Brain microvascular endothelial cell (primary cell): ENCODE measurements at places on chromosomes 3 and 15.
A peak's percentile ranks its signal among the peaks of the same experiment; 100 is the strongest.

DNA sequence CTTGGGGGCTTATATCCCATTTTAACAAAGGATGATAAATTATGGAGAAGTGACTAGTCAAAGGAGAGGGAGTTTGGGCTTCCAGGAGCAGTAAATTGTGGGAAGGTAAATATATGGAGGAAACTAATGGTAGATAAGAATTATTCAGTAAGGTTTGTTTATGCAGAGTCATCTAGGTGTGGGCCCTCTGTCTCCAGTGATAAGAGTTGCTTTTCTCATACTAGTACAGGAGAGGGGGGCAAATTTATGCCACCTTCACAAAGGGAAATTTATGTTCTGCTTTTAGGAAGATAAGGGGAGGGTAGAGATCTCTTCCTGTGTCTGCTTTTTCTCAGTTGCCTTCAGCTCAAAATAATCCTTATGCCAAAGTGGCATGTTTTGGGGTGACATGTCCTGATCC lies 383.7 kb upstream of the PPP2R3A start:
- DNase-seq = no peak

DNA sequence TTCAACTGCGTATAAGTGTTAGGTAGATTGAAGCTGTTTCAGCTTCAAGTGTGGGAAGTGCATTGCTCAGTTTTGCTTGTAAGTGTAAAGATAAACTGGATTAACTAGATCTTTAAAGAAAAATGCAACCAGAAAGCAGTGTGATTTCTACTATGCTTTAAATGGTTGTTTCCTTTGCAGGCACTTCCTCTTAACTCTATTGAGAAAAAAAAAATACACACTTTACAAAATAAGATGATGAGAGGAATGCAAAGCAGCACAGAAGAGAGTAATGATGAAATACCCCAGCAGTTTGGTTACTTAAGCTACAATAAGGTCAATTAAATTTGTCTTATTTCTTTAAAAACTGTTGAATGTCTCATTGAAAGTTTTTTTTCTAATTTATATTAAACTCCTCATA lies 40.8 kb downstream of the DPH6 start:
- DNase-seq = no peak

DNA sequence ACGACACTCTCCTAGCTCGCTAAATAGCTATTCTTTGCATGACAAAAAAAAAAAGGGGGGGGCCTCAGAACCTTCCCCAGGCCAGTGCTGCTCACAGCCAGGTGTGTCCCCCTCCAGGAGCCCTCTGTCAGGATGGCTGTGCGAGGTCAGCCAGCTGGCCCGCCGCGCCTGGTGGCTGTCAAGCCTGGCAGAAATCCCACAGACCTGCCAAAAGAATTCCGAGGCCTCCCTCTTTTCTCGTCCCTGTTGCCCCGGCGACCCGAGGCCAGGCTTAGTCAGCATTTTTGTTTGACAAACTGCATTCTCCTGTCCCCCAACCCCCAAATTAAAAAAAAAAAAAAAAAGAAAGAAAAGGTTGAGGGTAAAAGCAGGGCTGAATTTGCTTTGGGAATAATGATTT lies 61.9 kb downstream of the TM4SF4 start:
- DNase-seq = peak; percentile 37

GRCh38 chr3:181558870-181559269 lies 152.9 kb upstream of the SOX2 start:
- no peak for DNase-seq

DNA sequence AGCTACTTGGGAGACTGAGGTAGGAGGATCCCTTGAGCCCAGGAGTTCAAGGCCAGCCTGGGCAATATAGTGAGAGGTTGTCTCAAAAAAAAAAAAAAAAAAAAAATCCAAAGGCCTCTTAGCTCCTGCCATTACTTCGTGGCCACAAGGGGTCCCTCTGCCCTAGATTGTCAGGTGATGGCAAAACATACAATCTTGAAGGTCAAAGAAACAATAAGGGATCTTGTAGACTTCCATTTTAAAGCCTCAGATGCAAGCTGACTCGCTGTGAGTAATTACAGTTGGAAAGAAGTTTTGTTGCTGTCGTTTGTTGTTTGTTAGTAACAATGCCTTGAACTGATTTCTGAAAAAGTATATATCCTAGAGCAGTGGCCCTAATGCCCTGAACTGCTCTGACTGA lies 55.9 kb upstream of the PLCL2 start:
- DNase-seq = peak; percentile 57

GRCh38 chr3:38247366-38248035 lies 18.1 kb upstream of the SLC22A13 start:
- peak; percentile 80 for DNase-seq

GRCh38 chr3:56976651-56977560 lies 83.6 kb upstream of the SPATA12 start:
- DNase-seq = peak; percentile 18

DNA sequence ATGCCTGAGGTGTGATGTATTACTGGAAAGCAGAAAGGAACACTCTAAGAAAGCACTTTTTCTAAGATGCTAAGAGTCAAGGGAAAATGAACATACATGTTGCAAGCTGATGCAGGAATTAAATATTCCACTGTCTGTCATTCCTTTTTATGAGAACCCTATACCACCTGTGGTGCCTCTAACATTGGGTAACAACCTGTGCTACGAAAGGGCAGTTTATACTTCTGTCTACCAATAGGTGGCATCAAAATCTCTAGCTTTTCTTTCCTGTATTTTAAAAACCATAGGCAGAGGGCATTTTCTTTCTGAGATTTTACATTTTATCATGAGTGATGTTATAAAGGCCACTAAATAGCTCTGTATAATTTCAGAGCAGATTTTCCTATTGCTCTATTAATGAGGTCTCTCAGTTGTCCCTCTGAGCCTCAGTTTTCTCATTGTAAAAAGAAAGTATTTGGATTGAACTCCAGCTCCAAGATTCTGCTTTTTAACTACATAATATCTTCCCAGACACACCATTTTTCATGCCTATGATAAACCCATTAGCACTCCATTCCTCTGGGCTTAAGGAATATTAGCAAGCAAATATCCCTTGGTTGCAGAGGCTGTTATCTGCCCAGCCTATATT lies 3.5 kb upstream of the CPNE4 start:
- DNase-seq = no peak
